Neural progenitor cell (in vitro differentiated cells): ENCODE measurements at places on chromosomes 1 and 21. TPM values are rescaled to one million over a fixed set of nuclear protein-coding genes. Genes with fewer than 3 reads are reported as not detected.

GRCh38 chr1:119226913-119227312 lies 86.5 kb upstream of the WARS2 start:
- DNase-seq: peak; percentile 29

GRCh38 chr1:101250656-101251272 lies 13.9 kb downstream of the S1PR1 start:
- peak; percentile 66 for DNase-seq

GRCh38 chr1:238811211-238811879 lies 575.0 kb upstream of the CHRM3 start:
- no peak for DNase-seq

GRCh38 chr1:58968360-58968952 lies 184.6 kb upstream of the JUN start:
- no peak for DNase-seq

DNA sequence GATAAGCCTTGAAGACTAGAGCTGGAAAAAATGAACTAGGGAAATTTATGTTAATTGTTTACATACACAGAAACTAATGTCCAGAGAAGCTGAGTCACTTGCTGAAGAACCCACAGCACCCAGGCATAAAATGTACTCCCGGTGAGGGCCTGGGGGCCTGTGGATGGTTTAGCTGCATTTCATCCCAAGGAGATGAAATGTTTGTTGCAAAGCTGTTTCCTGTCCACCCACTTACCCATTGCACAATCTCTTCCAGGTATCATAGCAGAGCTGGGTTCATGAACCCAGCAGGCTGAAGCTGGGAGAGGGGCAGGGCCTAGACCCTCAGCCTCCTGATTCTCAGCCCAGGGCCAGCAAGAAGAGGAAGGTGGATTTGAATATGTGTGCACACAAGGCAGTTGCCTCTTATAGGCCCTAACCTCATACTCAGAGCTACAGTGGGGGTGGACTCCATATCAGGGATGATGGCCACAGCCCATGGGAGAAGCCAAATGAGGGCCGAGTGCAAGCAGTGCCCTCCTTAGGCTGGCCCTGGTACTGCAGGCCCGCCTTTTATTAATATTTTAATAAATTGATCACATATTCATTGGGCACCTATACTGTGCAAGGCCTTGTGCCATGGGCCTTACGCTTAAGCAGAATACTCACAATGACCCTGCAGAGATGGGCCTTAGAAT lies 110.8 kb downstream of the LACTBL1 start:
- peak; percentile 61 for DNase-seq

DNA sequence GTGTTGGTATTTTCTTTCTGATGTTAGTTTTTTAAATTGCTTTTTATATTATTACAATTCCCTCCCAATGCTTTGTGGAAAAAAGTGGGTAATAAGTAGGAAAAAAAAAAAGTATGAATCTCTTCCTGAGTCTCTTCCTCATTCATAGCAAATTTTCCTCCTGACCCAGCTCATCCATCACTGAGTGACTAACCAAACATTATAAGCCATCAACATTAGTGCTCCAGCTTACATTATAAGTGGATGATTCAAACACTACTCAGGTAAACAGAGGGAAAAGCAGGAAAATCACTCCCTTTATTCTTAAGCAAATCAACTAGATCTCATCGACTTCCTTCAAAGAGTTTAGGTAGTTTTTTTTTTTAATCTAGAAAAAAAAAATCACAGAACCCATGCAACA lies 15.4 kb upstream of the SAMD13 start:
- DNase-seq: no peak

DNA sequence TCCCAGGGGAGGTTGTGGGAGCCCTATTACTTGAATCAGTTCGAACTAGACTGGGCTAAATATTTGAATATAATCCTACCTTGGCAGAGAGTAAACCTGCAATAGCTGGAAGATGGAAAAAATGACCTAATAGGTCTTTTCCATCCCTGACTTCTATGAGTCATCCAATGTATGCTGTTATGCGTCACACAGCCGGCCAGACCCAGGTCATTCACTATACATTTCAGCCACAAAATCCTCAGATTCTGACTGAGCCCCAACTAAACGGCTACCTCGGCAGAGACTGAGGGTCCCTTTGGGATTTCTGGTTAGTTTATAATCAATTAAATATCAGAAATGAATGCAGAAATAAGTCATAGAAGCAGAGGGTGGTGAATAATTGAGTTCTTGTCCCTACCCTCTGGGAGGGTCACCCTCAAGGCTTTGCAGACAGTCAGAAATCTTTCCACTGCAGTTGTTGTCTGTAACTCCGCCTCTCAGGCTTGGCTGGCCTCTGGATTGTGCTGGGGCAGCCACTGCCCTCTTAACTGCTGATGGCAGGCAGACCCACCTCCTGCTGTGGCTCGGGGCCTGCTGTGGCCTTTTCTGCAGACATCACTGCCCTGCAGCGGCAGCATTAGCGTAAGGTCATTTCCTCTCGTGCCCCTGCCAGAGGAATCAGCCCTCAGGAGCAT lies 240.5 kb downstream of the TGFB2 start:
- peak; percentile 88 for DNase-seq

DNA sequence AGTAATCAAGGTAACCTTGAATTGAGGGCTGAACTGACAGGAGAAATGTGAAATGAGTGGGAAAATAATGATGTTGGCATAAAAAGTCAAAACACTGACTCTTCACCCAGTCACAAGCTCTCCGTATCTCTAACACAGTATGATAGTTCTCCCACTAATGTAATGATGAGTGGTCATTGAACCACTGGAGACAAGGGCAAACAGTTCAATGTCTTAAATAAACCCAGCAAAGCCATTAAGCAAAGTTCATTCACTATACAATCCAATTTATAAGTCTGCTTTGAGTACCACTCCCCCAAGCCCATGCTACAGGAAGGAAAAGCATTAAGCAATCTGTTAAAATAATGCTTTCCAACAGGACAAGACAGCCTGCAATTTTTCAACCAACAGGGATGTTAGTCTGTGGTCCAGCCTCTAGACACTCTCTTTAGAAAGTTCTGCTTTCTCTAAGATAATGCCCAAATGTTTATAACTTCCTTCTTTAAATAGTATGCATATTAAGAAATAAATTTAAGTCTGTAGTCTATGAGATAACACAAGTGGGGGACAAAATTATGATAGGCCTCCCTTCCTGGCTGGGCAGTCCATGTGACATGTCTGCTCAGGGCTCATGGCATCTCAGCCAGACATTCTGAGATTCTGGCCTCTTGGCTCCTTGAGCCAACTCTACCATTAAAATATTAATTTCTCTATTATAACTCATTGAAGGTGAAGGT lies 25.5 kb upstream of the DDAH1 start:
- no peak for DNase-seq

- DNase-seq: no peak
Observed at GRCh38 chr1:4272568-4272967, 372.5 kb upstream of the C1orf174 start.

DNA sequence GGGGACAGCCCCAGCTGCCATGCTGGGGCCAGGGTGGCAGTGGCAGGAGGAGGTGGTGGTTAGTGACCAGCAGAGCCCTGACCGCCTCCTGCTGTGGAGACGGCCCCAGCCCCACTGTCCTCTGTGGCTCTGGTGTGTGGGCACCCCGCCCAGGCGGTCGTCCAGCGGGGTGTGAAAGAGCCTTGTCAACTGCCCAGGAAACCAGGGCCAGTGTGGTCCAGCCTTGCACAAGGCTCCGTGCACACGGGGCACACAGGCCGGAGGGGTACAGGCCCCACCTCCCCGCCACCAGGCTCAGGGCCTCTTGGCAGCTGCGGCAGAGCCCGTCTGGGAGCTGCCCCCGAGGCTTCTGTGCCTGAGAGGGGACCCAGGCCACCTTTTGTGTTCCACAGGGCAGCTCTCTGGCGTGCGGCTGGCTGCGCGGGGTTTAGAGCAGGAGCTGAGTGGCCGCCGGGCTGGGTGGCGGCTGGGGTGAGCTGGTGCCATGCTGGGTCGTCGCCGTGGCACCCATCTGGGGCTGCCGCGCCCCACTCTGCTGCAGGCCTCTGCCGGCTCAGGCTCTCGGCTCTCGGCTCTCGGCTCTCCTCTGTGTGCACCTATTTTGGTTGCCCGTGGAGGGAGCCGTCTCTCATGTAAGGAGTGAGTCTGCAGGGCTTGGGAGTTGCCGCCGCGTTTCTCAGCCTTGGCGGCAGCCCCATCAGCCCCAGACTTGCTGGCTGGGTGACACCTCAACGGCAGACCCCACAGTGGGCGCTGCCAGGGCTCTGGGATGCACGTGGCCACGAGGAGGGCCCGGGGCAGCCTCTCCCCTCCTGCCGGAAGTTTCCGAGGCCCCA lies 36.1 kb downstream of the SLX9 start:
- DNase-seq: no peak

Gene KRTAP21-2
- total RNA-seq: not detected in 2 replicates

Gene KCNK2
- total RNA-seq: 0.50 and 1.1 TPM in 2 replicates

Gene OR2L8
- not detected in 2 replicates for total RNA-seq

Gene ATP5PB
- 273 and 467 TPM in 2 replicates for total RNA-seq

Gene COA7
- 10.9 and 13.0 TPM in 2 replicates for total RNA-seq
